Keratinocyte (primary cell): ENCODE measurements at places on chromosomes 12 and 14.

GRCh38 chr12:88946372-88946997 lies 366.2 kb upstream of the KITLG start:
- DNase-seq = peak; percentile 63

DNA sequence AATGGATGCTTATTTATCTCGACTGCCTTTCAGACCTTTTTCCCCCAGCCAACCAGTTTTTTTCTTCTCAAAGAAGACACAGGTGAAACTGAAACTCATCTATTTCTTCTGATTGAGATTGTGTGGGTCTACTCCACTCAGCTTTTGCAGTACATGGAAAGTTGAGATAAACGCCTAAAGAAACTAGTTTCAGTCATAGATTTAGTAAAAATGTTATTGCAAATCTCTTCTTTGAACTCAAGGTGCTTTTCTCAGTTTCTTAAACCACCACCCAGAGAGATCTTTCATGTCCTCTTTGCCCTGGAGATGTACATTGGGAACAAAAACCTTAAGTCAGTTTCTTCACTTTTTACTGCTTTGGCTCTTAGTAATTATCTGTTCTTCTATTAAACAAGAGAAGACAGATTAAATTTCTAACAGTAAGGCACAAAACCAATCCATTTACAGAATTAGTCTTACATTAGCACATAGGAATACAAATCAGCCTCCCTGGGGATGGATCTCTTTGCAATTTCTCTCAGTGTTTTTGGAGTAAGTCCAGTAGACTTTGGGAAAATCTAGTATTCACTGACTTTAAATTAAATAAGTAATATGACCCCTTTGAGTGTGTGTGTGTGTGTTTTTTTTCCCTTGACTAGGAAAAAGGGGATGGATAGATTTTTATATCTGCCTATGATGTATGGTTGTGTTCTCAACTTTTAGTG lies 11.6 kb downstream of the FBXW8 start:
- DNase-seq = no peak

DNA sequence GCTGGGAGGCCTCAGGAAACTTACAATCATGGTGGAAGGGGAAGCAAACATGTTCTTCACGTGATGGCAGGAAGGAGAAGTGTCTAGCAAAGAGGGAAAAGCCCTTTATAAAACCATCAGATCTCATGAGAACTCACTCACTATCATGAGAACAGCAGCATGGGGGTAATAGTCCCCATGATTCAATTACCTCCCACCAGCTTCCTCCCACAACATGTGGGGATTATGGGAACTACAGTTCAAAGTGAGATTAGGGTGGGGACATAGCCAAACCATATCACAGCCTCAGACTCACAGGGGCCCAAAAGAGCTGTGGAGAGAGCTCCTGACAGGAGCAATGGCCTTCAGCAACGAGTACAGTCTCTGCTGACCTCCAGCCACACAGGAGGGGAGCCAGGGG lies 151.4 kb downstream of the GXYLT1 start:
- no peak for DNase-seq

DNA sequence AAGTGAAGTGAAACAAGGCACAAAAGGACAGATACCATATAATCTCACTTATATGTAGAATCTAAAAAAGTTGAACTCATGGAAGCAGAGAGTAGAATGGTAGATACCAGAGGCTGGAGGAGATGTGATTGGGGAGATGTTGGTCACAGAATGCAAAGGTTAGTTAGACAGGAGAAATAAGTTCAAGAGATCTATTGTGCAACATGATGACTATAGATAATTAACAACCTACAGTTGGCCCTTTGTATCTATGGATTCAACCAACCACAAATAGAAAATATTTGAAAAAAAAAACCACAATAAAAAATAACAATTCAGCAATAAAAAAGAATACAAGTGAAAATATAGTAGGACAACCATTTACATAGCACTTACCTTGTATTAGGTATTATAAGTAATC lies 19.3 kb downstream of the CRADD start:
- no peak for DNase-seq

- DNase-seq = no peak
Observed at GRCh38 chr12:107458163-107458562, 227.4 kb upstream of the PWP1 start.

GRCh38 chr12:5259523-5259922 lies 172.4 kb upstream of the NTF3 start:
- DNase-seq = peak; percentile 15

DNA sequence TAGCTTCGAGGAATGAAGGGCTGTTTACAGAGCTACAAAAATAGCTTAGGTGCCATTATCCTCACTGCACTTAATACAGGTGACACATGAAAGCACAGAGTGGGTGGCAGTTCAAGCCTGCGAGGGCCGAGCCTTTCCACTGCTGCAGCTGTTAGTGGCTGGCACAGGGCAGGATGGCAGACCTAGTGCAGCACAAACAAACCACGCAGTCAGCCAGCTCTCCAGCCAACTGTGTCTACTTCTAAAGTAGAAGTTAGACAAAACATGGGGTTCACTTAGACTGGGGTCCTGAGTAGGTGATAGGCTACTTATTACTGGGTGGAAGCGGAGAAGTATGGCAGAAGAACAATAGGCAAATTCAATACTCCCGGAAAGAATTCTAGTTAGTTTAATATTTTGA lies 95.4 kb downstream of the DUSP16 start:
- DNase-seq = no peak

DNA sequence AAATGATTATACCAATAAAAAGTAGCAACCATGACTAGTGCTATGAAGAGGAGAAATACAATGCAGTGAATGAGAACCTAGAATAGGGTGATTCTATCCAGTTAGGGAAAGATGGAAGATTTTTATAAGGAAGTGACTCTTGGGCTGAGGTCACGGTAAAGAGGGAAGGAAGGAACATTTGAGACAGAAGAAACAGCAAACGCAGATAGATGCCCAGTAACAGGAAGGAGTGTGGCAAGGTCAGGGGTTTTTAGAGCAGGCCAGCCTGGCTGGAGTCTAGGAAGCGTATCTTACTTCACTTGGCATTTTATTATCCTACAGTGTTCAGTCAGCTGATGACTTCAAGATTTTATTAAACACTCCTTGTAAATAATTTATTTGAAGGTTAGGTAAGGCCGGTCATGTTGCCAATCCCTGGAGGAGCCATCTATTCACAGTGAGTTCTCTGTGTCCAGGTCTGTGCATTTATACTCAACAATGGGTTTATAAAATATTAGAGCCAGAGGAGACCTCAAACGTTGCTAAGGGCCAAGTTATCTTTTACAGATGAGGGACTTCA lies 170.6 kb downstream of the PRKCH start:
- no peak for DNase-seq

GRCh38 chr12:41959271-41959670 lies 185.4 kb downstream of the GXYLT1 start:
- DNase-seq = no peak

- no peak for DNase-seq
Observed at GRCh38 chr12:122928404-122929147, 32.7 kb upstream of the VPS37B start.

- DNase-seq = no peak
Observed at GRCh38 chr14:54411371-54411770, 14.6 kb downstream of the CDKN3 start.

GRCh38 chr14:64628940-64629408 lies 75.2 kb upstream of the PLEKHG3 start:
- DNase-seq = no peak
